Hair follicular keratinocyte (primary cell): ENCODE measurements at places on chromosomes 7 and 10. TPM values are rescaled to one million over a fixed set of nuclear protein-coding genes. Genes with fewer than 3 reads are reported as not detected.

Gene ABCC2
- 0.15 and 0.39 TPM in 2 replicates for total RNA-seq

Gene SPDYE11
- total RNA-seq = not detected in 2 replicates

Gene SLC26A4
- total RNA-seq = 0.08 and 0.62 TPM in 2 replicates

Gene VPS37D
- total RNA-seq = 2.3 and 2.9 TPM in 2 replicates

Gene VSTM4
- 0.11 TPM in 1 of 2 replicates, not detected in the other for total RNA-seq

Gene VWDE
- total RNA-seq = not detected in 2 replicates

Gene CYP26A1
- not detected in 2 replicates for total RNA-seq

Gene CTBP2
- 81.9 and 97.1 TPM in 2 replicates for total RNA-seq

Gene TWIST1
- total RNA-seq = 0.34 TPM in 1 of 2 replicates, not detected in the other

Gene HKDC1
- total RNA-seq = 0.08 and 0.27 TPM in 2 replicates

Gene HTR5A
- total RNA-seq = not detected in 2 replicates

Gene SLF2
- total RNA-seq = 6.9 and 10.1 TPM in 2 replicates

Gene PRSS37
- total RNA-seq = not detected in 2 replicates

Gene PPRC1
- 19.4 and 28.6 TPM in 2 replicates for total RNA-seq

Gene KIN
- total RNA-seq = 8.2 and 9.5 TPM in 2 replicates

Gene PRPS1L1
- total RNA-seq = not detected in 2 replicates

Gene UCMA
- not detected in 2 replicates for total RNA-seq

Gene LRGUK
- total RNA-seq = 0.04 TPM in 1 of 2 replicates, not detected in the other

Gene CLEC5A
- 0.23 TPM in 1 of 2 replicates, not detected in the other for total RNA-seq

Gene ZNF503
- 15.7 and 17.6 TPM in 2 replicates for total RNA-seq
